ENCODE measurements at places on chromosomes 4 and X. TPM values are rescaled to one million over a fixed set of nuclear protein-coding genes. Genes with fewer than 3 reads are reported as not detected.

DNA sequence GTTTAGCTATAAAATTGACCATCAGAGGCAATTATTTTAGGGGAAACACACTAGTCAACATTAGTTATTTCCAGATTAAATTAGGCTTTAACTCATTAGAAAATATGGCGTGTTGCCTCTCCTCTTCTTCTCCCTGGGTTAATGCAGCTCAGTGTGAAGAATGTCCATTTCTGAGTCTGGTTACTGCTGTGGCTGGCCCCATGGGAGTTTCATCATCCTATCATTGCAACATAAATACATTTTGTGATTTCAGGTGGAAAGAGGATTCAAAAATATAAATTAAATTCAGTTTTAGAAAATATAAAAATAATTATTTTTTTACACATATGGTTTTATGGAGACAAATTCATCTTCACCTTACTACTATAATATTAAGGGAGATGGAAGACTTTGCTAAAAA, 288.5 kb upstream of the ARSJ start:
- no peak for DNase-seq
- no peaks in the 10 kb centered on the region for H3K27me3 ChIP-seq
- H3K4me1 ChIP-seq = peaks cover 28% of the 10 kb centered on the region
- no peak overlapping the region for H3K4me3 ChIP-seq
- H3K27ac ChIP-seq = no peak overlapping the region

DNA sequence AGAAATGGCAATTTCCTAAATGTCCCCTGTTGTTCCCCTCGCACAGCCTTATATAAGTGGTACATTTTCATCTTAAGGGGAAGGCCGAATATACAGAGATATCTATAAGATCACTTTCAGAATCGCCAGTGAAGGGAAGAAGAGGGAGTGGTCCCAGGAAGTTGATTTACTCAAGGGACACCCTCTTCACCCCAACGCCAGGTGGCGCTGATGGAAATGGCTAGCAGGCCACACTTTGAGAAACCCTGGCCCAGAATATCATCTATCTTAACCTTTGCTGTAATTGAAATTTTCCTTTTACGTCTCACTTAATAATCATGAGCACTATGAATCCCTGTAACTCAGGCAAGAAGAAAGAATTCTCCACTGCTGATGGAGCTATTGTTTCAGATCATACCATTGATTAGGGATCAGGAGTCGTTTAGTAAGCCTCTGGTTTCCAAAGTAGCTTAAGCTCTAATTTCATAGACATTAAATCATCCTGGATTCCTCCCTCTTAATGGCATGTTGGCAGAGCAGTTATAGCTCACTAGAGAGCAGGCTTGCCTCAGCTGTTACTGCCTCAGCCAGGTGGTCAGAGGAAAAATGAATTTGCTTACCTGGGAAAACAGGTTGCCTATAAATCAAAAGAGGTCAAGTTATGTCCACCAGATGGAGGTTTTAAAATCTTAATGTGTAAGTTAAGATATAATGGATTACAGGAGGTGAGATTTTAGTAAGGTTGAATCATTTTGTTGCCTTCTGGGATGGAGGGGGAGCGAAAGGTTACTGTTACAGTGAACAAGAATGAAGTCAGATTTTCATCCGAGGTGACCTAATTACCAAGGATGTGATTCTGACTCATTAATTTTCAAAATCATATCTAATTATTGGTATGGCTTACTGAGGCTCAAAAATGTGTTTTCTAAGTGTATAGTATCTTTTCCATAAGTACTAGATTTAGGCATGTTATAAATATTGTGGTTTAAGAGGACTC, 941.2 kb upstream of the TENM3 start:
- H3K36me3 ChIP-seq = no peaks in the 10 kb centered on the region
- no peak for DNase-seq
- no peaks in the 10 kb centered on the region for H3K4me1 ChIP-seq
- no peaks in the 10 kb centered on the region for H3K27me3 ChIP-seq
- H3K4me3 ChIP-seq = no peak overlapping the region
- no peak overlapping the region for H3K27ac ChIP-seq

GRCh38 chr4:89420507-89420906, 112.9 kb upstream of the GPRIN3 start:
- no peak overlapping the region for H3K27ac ChIP-seq
- H3K36me3 ChIP-seq = no peaks in the 10 kb centered on the region
- H3K27me3 ChIP-seq = peaks cover 3% of the 10 kb centered on the region
- no peaks in the 10 kb centered on the region for H3K4me1 ChIP-seq
- H3K4me3 ChIP-seq = no peak overlapping the region

- no peak overlapping the region for H3K4me3 ChIP-seq
- no peaks in the 10 kb centered on the region for H3K36me3 ChIP-seq
- H3K27me3 ChIP-seq = no peaks in the 10 kb centered on the region
- no peak for DNase-seq
These were observed 7.0 kb downstream of the CHST7 start for GRCh38 chrX:46580613-46581012.

GRCh38 chrX:23764188-23764984, 18.6 kb upstream of the SAT1 start:
- no peak for DNase-seq
- no peaks in the 10 kb centered on the region for H3K27me3 ChIP-seq
- no peak overlapping the region for H3K4me3 ChIP-seq
- H3K27ac ChIP-seq = no peak overlapping the region

- no peak overlapping the region for H3K27ac ChIP-seq
- H3K4me3 ChIP-seq = no peak overlapping the region
- no peaks in the 10 kb centered on the region for H3K27me3 ChIP-seq
- peaks cover 3% of the 10 kb centered on the region for H3K4me1 ChIP-seq
- peak; percentile 52 for DNase-seq
These were observed 5.7 kb downstream of the TCEANC start for GRCh38 chrX:13658602-13659001.

GRCh38 chrX:102658556-102658955, 7.3 kb downstream of the GPRASP1 start:
- no peak overlapping the region for H3K27ac ChIP-seq
- no peaks in the 10 kb centered on the region for H3K27me3 ChIP-seq
- DNase-seq = no peak
- no peaks in the 10 kb centered on the region for H3K4me1 ChIP-seq
- no peaks in the 10 kb centered on the region for H3K36me3 ChIP-seq
- H3K4me3 ChIP-seq = no peak overlapping the region

- no peaks in the 10 kb centered on the region for H3K36me3 ChIP-seq
- H3K27me3 ChIP-seq = no peaks in the 10 kb centered on the region
- no peaks in the 10 kb centered on the region for H3K4me1 ChIP-seq
- no peak for DNase-seq
- no peak overlapping the region for H3K4me3 ChIP-seq
These were observed 622.2 kb upstream of the GRID2 start for GRCh38 chr4:91681544-91681943.

GRCh38 chr4:6178757-6179156, 21.6 kb downstream of the JAKMIP1 start:
- no peak overlapping the region for H3K27ac ChIP-seq
- no peak for DNase-seq
- H3K4me1 ChIP-seq = no peaks in the 10 kb centered on the region

GRCh38 chr4:145341381-145341780, 140.3 kb upstream of the SMAD1 start:
- peaks cover 11% of the 10 kb centered on the region for H3K4me1 ChIP-seq
- H3K27ac ChIP-seq = no peak overlapping the region
- H3K4me3 ChIP-seq = no peak overlapping the region

GRCh38 chr4:3363411-3364141, 70.8 kb downstream of the RGS12 start:
- H3K4me3 ChIP-seq = no peak overlapping the region
- H3K27ac ChIP-seq = no peak overlapping the region
- H3K27me3 ChIP-seq = no peaks in the 10 kb centered on the region
- no peak for DNase-seq
- H3K36me3 ChIP-seq = no peaks in the 10 kb centered on the region
- H3K4me1 ChIP-seq = peaks cover 4% of the 10 kb centered on the region

DNA sequence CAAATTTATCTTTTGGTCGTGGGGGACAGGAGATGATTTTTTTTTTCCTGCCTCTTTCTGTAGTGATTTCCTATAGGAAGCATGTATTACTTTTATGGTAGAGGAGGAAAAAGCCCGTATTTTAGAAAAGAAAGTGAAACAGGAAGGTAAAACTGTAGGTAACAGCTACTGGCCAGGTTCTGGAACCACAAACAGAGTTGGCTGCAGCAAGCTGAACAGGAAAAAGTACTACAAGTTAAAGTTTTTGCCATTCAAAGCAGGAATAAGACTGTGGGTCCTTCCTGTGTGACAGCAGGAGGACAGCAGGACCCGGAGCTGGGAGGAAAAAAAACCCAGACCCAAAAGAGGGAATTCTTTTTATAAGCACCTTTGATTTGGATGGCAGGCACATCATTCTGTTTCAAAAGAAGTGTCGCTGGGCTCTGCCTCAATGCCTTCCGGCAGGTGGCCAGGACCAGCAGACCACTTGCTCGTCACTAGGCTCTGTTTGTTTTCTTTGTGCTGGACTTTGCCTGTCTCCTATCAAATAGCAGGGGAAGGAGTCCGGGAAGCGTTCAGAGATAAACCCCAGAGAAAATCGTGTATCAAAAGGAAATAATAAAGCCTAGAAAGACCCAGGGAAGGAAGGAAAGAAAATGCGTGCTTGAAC, 277.9 kb downstream of the ADGRA3 start:
- H3K27me3 ChIP-seq = no peaks in the 10 kb centered on the region
- no peaks in the 10 kb centered on the region for H3K36me3 ChIP-seq
- no peak overlapping the region for H3K27ac ChIP-seq
- no peak overlapping the region for H3K4me3 ChIP-seq
- no peaks in the 10 kb centered on the region for H3K4me1 ChIP-seq

GRCh38 chrX:149521438-149521837, 16.3 kb upstream of the IDS start:
- DNase-seq = no peak
- no peaks in the 10 kb centered on the region for H3K36me3 ChIP-seq
- no peak overlapping the region for H3K4me3 ChIP-seq
- no peaks in the 10 kb centered on the region for H3K27me3 ChIP-seq

- H3K4me3 ChIP-seq = no peak overlapping the region
- H3K27ac ChIP-seq = no peak overlapping the region
- peak; percentile 30 for DNase-seq
- no peaks in the 10 kb centered on the region for H3K4me1 ChIP-seq
- H3K36me3 ChIP-seq = no peaks in the 10 kb centered on the region
These were observed 74.4 kb upstream of the RBMX start for GRCh38 chrX:136954930-136955329.

DNA sequence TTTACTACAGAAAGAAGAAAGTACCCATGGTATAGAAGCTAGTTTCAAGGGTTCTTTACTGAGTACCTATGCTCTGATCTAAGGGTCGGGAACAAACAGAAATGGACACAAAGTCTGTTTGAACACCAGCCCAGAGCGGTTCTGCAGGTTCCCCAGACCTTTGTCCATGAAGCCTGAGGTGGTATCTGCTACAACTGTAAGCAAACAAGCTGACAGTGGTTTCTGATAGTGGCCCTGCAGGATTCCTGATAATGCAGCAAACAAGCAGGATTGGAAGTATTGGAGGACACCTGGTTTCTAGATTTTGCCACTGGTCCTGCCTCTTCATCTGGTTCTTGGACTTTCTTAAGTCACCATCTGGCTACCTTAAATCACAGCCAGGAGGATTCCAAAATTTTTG, 23.7 kb downstream of the SMPX start:
- DNase-seq = no peak
- no peak overlapping the region for H3K27ac ChIP-seq
- H3K27me3 ChIP-seq = no peaks in the 10 kb centered on the region
- H3K36me3 ChIP-seq = no peaks in the 10 kb centered on the region
- no peaks in the 10 kb centered on the region for H3K4me1 ChIP-seq

- H3K4me3 ChIP-seq = no peak overlapping the region
- no peaks in the 10 kb centered on the region for H3K27me3 ChIP-seq
- no peaks in the 10 kb centered on the region for H3K36me3 ChIP-seq
- H3K4me1 ChIP-seq = no peaks in the 10 kb centered on the region
- DNase-seq = no peak
- H3K27ac ChIP-seq = no peak overlapping the region
These were observed 144.1 kb upstream of the DDX53 start for GRCh38 chrX:22855693-22856092.

GRCh38 chr4:151783867-151784266, 23.1 kb upstream of the GATB start:
- H3K4me3 ChIP-seq = no peak overlapping the region
- H3K27ac ChIP-seq = no peak overlapping the region
- no peaks in the 10 kb centered on the region for H3K36me3 ChIP-seq
- no peak for DNase-seq

DNA sequence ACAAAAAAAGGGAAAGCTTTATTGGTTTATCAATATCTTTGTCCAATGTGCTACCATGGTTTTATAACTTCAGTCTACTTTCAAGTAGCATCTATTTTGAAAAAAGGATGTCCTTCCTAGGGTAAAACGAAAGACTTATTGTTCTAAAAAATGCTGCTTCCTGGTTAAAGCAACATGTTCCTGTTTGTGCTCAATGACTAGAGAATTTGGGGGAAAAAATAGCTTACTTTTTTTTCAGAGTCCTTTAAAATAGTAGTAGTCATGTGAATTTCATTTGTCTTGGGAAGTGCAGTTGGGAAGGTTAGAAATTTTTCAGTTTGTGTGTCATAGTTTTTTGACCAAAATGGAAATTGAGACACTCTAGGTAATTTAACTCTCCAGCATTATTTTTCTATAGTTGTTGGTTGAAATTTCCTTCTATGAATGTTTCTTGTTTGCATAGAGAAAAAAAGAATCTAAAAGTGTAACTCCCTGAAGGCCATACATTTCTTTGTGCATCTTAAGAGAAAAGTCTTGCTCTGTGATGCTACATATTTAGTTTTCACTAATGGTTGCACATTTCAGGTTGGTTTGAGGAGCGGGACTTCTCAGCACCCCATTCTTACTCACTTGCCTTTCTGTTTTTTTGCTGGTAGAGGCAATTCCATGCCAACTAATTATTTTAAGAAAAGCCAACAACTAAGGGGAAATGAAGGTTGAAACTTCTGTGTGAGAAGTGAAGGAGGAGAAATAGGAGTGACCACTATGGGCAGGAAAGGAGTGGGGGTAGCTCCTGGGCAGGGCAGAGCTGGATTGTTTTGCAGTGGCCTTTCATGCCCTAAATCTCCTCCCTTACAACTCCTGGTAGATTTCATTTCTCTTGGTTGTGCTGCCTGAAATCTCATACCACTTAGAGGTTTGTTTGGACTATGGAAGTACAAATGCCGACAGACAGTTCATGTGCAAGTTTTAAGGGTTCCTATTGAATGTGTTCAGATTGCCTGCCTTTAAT, 76.4 kb downstream of the RAPGEF2 start:
- no peak overlapping the region for H3K4me3 ChIP-seq
- no peaks in the 10 kb centered on the region for H3K36me3 ChIP-seq
- peak; percentile 53 for DNase-seq
- H3K27ac ChIP-seq = peak overlapping the region; percentile 15
- peaks cover 34% of the 10 kb centered on the region for H3K4me1 ChIP-seq

GRCh38 chrX:111124418-111124817, 28.4 kb downstream of the PAK3 start:
- no peak overlapping the region for H3K27ac ChIP-seq
- no peak for DNase-seq
- no peaks in the 10 kb centered on the region for H3K4me1 ChIP-seq
- no peak overlapping the region for H3K4me3 ChIP-seq
- no peaks in the 10 kb centered on the region for H3K27me3 ChIP-seq

SHOX gene
- polyA plus RNA-seq = not detected

FGF5 gene
- polyA plus RNA-seq = 0.37 TPM

CSTF2 gene
- polyA plus RNA-seq = 14.3 TPM

USP17L22 gene
- polyA plus RNA-seq = not detected

TMPRSS11B gene
- not detected for polyA plus RNA-seq

TSC22D3 gene
- 37.4 TPM for polyA plus RNA-seq

RHOH gene
- not detected for polyA plus RNA-seq

TAF7L gene
- polyA plus RNA-seq = 0.70 TPM

HSPA4L gene
- polyA plus RNA-seq = 1.3 TPM

AWAT2 gene
- 0.29 TPM for polyA plus RNA-seq

ACE2 gene
- not detected for polyA plus RNA-seq

SPANXD gene
- polyA plus RNA-seq = not detected

TCEAL3 gene
- 8.9 TPM for polyA plus RNA-seq

All from endothelial cell of umbilical vein (primary cell).